ENCODE measurements at places on chromosomes 6 and 20.

GRCh38 chr6:11628562-11628961, 91.0 kb downstream of the TMEM170B start:
- DNase-seq: no peak

DNA sequence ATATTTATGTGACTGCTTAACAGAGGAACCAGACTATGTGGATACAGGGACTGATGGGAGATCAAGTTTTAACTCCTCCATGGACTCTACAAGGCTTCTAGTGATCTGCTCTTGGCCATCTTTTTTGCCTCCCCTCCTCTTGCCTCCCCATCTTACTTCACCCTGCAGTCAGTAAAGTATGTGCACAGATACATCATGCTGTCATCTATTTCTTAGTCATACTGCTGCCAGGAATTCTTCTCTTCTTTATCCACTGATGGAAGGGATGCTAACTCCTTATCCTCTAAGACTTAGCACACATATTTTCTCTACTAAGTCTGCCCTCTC, 27.6 kb upstream of the FAM83C start:
- DNase-seq: no peak

DNA sequence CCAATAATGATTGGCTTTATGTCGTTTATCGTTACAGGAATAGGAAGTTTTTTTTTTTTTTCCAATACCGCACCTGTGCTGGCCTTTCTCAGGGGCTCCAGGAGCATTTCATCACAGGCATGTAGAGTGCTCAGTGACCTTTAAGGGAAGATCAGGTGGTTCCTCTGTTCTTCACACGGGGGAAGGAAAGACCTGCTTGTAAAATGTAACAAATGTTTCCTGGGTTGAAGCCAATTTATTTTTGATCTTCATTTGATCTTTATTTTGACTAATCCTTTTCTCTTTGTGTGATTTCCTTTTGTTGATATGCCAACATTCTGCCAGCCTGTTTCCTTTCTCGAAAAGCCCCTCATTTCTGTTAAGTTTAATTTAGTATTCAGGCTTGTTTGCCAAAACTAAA, 61.9 kb upstream of the HBS1L start:
- peak; percentile 45 for DNase-seq

DNA sequence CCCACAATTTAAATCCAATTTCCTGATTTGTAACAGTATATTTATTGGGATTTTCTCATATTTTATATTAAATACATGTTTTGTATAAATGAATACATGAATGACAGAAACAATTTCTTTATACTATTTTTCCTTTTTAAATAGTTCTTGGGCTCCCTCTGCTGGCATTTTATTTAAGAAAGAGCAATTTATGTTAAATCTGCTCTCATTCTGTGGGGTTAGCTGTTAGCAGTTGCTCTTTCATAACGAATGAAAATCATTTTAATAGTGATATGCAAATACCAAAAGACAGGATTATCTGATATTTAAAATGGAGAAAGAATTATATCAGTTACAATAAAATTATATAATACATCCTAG, 118.3 kb downstream of the RALGAPA2 start:
- peak; percentile 59 for DNase-seq

GRCh38 chr20:48247961-48248360, 462.7 kb upstream of the SULF2 start:
- DNase-seq: no peak

DNA sequence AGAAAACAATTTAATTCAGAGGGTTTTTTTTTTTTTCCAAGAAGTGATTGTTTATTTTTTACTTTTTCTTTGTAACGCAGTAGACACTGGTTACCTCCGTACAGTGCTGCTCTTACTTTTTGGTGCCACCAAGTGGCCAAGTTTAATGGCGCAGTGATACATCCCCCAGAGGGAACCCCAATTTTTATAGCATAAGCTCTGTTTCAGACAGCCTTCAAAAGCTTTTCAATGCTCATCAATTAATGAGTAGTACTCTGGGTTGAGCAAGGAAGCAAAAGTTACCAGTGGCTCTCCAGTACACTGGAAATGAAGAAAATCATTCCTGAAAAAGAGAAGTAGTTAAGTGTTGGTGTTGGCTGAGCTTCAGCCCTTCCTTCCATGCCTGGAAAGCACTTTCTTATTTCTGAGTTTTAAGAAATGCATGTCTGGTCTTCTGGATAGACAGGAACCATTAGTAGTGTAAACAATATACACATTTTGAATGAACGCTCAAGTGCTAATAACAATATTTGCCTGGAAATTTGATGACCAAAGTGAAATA, 129.1 kb upstream of the SMLR1 start:
- DNase-seq: peak; percentile 63

DNA sequence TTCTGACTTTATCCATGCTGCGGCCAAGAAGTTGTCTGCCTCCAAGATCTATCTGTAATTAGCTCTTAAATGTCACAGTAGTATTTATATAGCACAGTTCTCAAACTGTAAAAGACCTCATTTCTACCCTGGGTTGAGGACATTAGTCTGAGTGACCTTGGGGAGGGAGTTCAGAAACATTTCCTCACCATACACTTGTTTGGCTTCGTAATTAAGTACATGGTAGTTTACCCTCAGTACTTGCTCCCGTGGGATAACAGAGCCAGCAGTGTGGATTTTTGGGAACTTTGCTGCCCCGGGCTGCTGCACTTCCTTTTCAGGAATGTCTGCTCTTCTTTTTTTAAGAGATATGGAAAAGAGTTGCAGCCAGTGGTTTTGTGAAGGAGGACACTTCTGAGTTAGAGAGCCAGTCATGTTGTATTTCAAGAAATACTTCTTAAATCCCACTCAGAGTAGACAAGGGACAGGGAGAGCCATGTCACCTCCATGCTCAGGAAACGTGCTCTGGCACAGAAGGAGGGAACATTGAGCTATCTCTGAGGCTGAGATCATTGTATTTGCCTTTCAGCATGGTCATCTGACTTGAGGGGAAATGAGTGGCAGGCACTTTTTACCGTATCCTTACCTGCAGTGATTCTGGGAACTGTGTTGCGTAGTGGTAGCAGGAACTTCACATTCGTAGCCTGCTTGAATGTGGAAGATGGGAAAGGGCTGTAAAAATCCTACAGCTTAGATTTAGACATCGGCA, 33.6 kb downstream of the RPRD1B start:
- DNase-seq: no peak

DNA sequence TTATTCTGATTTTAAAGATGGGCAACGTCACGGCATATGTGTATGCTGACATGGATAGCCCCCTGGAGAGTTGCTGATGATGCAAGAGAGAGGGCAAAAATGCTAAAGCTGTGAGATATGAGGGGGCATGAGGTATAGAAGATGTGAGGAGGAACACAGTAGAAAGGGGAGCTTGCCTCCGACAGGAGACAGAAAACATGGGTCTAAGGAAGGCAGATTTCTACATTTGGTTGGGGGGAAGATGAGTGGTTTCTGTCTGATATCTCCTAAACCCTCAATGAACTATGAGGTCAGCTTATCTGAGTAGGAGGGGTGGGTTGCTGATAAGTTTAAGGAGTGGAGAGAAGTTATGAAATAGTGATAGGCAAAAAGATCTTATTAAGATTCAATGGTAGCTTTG, 6.0 kb downstream of the RNF24 start:
- no peak for DNase-seq

- DNase-seq: no peak
Measured at GRCh38 chr6:170134471-170135440, 156.1 kb downstream of the DLL1 start.

- DNase-seq: no peak
Measured at GRCh38 chr20:60403105-60403741, 445.0 kb downstream of the CDH26 start.

DNA sequence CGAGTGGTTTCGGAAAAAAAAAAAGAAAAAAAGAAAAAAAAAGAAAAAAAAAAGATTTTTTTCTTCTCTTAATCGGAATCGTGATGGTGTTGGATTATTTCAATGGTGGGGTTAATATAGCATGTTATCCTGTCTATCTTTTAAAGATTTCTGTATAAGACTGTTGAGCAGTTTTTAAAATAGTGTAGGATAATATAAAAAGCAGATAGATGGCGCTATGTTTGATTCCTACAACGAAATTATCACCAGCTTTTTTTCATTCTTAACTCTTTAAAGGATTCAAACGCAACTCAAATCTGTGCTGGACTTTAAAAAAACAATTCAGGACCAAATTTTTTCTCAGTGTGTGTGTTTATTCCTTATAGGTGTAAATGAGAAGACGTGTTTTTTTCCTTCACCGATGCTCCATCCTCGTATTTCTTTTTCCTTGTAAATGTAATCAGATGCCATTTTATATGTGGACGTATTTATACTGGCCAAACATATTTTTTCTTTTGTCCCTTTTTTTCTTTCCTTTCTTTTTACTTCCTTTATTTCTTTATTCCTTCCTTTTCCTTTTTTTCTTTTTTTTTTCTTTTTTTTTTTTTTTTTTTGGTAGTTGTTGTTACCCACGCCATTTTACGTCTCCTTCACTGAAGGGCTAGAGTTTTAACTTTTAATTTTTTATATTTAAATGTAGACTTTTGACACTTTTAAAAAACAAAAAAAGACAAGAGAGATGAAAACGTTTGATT, 3.6 kb downstream of the SOX4 start:
- peak; percentile 76 for DNase-seq

GRCh38 chr6:165181951-165182414, 127.4 kb downstream of the C6orf118 start:
- no peak for DNase-seq

DNA sequence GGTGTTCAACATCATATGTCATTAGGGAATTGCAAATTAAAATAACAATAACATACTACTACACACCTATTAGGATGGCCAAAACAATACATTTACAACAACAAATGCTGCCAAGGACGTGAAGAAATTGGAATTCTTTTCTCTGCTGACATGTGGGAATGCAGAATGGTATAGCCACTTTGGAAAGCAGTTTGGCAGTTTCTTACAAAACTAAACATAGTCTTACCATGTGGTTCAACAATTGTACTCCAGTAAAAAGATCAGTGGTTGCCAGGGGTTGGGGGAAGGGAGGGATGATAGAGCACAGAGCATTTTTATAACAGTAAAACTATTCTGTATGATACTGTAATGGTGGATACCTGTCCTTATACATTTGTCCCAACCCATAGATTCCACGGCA, 12.3 kb upstream of the CFAP206 start:
- DNase-seq: no peak

- no peak for DNase-seq
Measured at GRCh38 chr6:142235791-142236190, 66.0 kb upstream of the ADGRG6 start.

- peak; percentile 73 for DNase-seq
Measured at GRCh38 chr6:42269553-42269952, 51.9 kb upstream of the MRPS10 start.

DNA sequence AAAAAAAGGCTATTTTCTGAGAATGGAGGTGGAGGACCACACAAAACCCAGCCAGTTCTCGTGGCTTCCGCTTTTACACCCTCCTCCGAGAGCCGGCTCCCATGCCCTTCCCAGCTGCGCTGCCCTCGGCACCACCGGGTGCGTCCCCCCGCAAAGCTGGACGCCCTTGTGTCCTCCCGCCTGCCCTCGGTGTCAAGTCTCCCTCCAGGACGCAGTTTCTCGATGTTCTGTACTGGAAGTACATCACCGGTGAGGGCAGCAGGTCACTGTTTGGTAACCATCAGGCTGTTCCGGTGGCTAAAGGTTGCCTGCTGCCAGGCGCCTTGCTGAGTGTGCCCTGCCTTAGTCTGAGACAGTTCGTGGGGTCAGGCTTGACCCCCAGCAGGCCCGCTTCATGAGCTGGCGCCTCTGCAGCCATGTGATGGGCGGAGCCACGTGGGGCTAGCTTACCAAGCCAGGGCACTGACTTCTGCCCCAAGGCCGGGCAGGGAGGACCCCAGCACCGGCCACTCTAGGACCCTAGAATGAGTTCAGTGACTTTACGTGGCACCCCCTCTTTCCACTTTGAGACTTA, 34.6 kb downstream of the RREB1 start:
- no peak for DNase-seq

DNA sequence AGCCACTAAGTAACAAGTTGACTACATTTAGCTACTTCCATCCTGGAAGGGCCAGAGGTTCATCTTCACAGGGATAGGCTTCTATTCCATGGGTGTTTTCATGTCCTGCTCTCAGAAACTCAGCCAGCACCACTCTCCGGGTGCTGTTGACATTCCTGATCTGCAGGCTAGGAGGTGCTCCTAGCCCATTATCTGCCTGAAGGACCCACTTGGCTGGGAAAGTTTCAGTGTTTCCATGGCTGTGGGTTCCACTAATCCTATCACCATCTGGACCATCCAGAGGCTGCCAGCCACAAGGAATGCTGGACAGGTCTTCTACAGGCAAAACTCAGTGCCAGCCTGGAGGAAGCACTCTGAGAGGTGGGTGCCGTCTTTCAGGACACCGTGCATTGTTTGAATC, 45.2 kb downstream of the HLA-G start:
- DNase-seq: no peak

GRCh38 chr6:26571592-26572296, 25.0 kb upstream of the ABT1 start:
- peak; percentile 78 for DNase-seq

DNA sequence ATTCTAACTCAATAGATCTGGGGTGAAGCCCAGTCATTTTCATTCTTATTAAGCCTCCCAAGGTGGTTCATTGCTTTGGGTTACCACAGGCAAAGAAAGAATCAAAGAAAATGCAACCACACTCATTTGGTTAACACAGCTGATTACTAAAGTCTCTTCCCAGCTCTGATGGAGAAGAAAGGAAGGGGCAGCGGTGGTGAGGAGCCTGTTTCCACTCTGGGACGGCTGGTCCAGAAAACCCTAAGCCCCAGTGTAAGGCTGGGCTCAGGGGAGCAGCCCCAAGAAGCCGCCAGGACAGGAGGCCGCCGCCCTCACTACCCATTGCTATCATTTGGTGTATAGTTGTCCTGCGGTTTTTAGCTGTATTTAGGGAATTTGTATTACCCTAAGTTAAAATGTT, 226.9 kb downstream of the CD83 start:
- no peak for DNase-seq

DNA sequence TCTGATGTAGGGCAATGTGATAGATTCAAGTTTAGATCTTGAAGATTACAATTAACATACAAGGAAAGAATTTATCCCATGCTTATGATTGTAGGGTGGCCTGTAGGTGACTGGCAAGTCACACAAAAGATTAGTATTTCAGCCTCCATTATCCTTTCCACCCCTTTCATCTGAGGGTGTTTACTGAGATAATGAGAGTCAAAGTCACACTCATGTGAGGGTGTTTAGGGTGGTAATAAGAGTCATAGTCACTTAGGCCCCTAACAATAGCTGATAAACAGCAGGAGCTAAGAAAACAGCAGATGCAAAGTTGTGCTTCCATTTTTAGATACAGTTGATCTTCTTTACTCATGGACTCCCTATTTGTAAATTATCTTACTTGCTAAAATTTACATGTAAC, 11.4 kb downstream of the FAM184A start:
- no peak for DNase-seq

- peak; percentile 21 for DNase-seq
Measured at GRCh38 chr6:94636780-94637385, 940.5 kb upstream of the MANEA start.

DNA sequence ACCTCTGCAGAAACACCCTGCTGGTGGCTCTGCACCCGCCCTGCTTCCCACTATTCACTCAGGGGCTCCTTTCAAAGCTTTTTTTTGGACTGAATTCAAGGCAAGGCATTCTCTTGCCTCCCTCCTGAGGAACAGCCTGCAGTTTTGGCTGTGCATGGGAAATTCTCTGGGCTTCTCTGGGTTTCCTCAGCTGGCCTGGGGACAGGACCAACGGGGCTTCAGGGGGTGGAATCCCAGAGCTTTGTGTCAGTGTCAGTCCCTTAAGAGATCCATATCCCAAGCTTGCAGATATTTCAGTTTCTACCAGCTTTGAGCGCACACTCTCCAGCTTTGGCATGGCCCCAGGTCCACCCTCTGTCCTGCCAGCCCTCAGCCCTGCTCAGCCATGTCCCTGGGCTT, 2.0 kb downstream of the SCRT2 start:
- DNase-seq: no peak

GRCh38 chr6:154954347-154954746, 40.8 kb upstream of the TIAM2 start:
- DNase-seq: no peak
